CD4-positive, CD25-positive, alpha-beta regulatory T cell (primary cell): ENCODE measurements at places on chromosomes 1 and 21.

GRCh38 chr1:185916861-185917260, 182.7 kb downstream of the HMCN1 start:
- DNase-seq, result no peak

DNA sequence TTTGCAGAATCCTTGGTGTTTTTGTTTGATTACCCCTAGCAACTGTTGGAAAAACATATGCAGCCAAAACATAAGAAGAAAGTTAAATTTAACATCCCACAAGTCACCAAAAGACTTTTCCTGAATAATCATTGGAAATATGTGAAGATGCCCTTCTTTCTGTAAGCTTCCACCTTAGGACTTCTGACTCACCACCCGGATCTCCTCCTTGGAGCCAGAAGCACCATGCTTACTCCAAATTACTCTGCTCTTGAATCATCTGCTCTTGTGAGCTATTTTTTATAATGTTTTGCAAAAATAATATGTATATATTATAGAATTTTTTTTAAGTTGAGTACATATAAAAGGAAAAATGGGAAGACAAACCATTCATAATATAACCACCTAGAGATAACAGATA, 391.7 kb downstream of the KCTD3 start:
- no peak for DNase-seq

DNA sequence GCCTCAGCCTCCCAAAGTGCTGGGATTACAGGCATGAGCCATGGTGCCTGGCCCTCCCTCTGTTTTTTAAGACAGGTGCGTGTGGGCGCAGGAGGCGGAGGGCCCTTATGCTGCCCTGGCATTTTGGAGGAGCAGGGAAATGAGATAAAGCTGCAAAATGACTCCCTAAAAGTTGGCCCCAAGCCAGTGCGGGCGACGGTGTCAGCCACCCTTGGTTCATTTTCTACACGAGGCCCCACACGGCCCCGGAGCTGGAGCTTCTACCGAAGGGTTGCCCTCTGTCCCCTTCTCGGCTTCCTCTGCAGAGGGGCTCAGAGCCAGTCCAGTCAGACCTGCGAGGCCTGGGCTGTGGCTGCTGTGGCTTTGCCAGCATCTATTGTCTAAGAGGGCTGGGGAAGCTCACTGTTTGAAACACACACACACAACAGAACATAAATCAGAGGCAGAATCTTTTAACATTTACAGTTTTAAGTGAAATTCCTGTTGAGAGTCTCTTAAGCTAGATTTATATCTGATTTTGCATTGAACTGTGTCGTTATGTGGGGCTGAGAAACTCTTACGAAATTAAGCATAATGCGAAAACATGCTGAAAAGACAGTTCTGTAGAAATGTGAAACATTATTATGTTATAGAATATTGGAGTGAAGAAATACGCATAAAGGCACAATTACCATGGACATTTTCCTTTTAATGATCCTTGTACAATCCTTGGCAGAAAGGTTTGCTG, 255.9 kb downstream of the CAMTA1 start:
- no peak for DNase-seq

DNA sequence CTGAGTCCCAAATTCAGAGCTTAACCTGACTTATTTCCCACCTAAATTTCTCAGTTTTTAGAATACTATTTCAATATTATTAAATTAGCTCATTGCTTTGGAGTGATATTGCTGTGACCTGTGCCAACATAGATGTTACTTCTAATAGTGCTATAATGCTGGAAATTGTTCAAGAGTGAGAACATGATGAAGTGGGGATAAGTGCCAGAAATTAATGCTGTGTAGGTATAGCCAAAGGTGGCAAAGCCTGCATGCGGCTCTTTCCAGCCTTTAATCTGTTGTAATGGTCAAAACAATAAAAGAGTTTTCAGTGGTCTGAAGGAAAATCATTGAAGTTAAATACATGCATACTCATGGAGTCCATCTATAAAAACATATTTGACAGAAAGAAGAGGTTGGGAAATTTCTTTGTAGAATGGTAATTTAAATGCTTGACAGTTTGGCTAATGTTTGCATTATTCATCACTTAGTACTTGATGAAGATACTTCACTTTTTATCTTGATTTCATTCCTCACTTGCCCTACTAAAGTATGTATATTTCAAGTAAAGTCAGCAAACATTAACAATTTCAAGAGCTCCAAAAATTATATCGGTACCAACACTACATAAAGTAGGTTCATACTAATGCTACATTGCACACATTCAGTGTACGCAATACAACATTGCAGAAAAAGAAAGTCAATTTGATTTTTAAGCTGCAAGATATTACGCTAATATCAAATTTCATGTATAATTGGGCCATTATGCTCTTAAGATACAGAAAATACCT, 82.1 kb downstream of the OLFM3 start:
- no peak for DNase-seq

GRCh38 chr1:65175171-65176055, 27.4 kb downstream of the AK4 start:
- DNase-seq, result no peak

DNA sequence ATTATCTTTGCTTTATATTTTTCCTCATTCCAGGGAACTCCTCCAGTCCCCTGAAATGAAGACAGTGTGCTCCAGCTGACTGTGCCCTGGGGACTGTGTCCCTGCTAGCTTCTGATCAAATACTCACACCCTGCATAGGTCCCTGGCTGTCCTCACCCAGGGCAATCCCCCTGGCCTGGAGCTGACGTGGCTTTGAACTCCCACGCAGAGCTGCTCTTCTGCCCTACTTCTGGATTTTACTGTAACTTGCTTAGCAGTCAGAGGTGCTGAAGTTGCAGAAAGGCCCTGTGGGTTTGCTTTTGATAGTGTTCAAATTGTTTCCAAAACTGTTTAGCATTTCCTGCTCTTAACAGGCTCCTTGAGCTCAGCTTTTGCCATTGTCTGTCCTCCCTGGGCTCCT, 186.5 kb downstream of the FASLG start:
- peak; percentile 32 for DNase-seq

- DNase-seq, result no peak
These were observed 42.2 kb downstream of the AK4 start for GRCh38 chr1:65190229-65190628.

DNA sequence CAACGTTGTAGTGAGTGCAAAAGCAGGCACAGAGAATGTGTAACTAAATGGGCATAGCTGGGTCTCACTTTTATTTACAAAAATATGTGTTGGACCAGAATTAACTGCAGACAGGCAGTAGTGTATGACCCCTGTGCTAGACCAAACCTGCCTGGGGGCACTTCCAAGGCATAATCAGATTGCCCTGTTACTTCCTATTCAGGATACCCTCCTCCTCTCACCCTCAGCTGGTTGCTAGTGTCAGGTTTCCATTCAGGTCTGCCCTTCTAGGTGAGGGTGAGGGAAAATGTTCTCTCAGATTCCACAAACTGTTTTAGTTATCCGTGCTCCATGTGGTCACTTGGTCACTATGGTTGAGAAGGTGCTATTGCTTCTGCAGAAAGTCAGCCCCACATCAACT, 387.3 kb downstream of the LMX1A start:
- no peak for DNase-seq
